Renal cortical epithelial cell (primary cell): ENCODE measurements at places on chromosomes 2 and 18.

- no peak for DNase-seq
Observed at GRCh38 chr2:216339456-216340279, 32.6 kb downstream of the MARCHF4 start.

GRCh38 chr2:25851740-25852503 is 26.4 kb downstream of the ASXL2 start:
- peak; percentile 84 for DNase-seq

DNA sequence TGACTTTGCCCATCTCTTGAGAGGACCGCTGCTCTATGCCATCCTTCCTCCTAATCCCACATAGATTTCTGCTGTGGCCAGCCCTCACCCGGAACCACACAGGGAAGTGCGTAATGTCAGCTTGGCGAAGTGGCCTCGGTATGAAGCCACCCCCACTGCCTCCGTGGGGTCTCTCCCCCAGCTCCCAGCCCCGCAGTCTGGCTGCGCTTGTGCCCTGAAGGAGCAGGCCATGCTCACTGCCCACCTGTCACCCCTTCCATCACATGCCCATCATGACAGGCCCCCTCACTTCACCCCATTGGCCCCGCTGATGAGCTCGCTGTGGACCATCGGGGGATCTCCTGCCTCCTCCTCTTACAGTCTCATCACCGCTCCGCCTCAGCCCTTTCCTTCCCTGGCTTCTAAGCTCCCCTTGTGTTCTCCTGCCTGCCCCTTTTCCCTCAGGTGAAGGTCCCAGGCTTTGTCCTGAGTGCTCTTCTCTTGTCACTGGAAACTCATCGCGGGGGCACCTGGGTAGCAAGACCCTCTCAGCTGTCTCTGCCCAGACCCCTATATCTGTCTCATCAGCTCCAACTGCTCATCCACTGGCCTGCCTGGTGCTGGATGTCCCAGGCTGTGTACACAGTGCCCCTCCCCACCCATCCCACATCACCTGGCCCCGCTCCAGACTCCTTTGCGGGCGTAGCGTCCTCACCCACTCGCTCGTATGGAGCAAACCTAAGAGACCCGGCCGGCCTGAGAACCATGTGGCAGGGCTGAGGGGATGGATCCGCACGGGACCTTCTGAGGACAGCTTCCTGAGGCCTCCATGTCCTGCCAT is 81.7 kb downstream of the GLI2 start:
- DNase-seq = no peak

GRCh38 chr2:231640641-231641111 is 48.0 kb downstream of the TEX44 start:
- peak; percentile 22 for DNase-seq
